Activated naive CD4-positive, alpha-beta T cell treated with anti-CD3 and anti-CD28 coated beads, Interleukin-2, amount 50 U/mL, for 72 hours (primary cell): ENCODE measurements at places on chromosomes 12 and 14.

DNA sequence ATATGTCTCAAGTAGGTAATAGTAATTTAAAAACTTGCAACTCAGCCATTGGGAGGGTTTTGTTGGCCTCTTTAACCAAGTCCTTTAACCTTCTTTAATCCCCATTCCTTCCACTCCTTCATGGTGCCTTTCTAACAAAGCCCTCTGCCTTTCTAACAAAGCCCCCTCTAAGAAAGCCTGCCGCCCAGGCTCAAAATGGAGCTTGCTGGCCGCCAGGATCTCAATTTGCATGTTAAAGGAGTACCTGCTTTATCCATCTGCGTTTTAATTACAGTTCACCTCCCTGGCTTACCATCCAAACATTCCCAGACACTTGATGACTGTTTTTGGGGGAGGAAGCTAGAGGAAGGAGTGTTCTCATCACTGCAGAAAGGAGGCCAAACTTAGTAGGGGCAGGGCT, 183.4 kb downstream of the PTPN11 start:
- DNase-seq: no peak

- no peak for DNase-seq
Measured at GRCh38 chr12:91630083-91630482, 447.5 kb upstream of the DCN start.

DNA sequence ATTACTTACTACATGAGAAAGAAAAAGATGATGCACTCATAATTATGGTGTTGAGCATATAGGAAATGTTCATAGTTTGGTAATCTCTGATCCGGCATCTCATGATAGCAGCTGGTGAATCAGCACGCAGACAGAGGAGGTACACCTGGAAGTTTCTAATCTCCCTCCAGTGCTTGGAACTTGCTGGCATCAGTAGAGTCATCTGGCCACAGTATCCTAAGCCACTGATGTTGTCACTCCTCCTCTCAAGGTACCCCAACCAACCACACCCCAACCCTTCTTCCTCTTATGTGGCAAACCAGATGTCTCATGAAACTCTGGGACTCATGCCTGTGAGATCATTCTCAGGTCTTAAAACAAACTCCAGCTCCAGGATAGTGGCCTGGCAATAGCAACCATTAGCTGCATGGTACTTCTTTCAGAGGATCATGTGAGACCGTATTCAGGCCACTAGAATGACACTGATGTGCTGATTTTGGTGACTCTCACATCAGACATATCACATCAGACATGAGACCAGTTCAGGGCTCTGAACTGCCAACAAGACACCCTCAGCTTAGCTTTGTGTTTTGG, 143.0 kb downstream of the RASSF9 start:
- DNase-seq: no peak

- DNase-seq: no peak
Measured at GRCh38 chr12:108131657-108132126, 2.6 kb downstream of the WSCD2 start.

- DNase-seq: no peak
Measured at GRCh38 chr12:7731486-7731885, 15.7 kb downstream of the CLEC4C start.

DNA sequence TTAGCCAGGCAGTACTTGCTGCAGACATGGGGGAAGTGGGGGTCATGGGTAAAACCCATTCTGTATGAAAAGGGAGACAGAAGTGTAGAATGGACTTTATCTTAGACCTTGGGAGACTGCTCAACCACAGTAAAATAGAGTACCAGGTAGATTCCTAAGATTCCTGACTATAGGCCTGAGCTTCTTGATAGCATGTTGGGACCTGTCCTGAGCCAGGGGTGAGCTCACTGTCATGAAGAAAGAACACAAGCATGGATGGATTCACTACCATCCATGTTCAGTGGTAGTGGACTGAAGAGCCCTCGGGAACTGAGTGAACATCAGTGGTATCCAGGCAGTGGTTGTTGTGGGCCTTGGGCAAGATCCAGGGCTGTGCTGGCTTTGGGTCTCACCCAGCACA, 1003.8 kb downstream of the TMTC2 start:
- no peak for DNase-seq

DNA sequence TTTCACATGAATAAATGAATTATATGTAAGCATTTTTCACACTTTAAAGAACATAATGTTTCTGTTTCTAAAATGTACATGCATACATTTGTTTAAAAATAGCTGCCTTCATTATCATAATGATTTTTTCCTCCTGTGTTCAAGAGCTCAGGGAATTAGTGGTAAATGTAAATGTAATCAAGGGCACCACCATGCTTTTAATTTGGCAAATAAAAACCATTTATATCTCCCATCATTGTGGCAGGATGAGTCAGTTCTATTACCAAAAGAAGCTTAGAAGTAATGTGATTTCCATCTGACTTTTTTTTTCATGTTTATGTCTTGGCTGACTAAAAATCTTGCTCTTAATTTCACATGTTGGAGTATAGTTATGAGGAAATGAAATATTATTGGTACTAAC, 176.1 kb downstream of the GXYLT1 start:
- DNase-seq: no peak
